ENCODE measurements at places on chromosomes 3 and 15.

- DNase-seq = no peak
These were observed 7.9 kb downstream of the FEM1B start for GRCh38 chr15:68285259-68285980.

DNA sequence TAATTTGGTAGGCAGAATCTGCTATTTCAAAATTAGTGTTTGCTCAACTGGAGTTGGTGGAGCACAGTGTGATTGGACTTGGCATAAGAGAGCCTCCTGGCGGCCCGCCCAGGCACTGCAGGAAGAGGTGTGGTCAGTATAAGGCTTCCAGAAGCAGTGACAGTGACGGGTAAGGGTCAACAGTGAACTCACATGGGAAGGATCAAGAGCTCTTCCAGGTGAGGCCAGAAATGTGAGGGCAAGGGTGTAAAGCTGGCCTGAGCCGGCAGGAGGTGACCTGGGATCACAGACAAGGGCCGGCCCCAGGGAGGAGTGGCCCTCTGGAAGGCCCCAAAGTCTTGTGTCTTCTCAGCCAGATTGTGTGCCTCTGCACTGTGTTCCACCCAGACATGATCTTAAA lies 93.2 kb upstream of the RNF7 start:
- DNase-seq = no peak

- DNase-seq = no peak
These were observed 21.8 kb downstream of the MGLL start for GRCh38 chr3:127800508-127800907.

GRCh38 chr3:45182915-45183871 lies 37.0 kb upstream of the CDCP1 start:
- no peak for DNase-seq

GRCh38 chr3:53803124-53803815 lies 42.9 kb downstream of the CHDH start:
- DNase-seq = no peak

DNA sequence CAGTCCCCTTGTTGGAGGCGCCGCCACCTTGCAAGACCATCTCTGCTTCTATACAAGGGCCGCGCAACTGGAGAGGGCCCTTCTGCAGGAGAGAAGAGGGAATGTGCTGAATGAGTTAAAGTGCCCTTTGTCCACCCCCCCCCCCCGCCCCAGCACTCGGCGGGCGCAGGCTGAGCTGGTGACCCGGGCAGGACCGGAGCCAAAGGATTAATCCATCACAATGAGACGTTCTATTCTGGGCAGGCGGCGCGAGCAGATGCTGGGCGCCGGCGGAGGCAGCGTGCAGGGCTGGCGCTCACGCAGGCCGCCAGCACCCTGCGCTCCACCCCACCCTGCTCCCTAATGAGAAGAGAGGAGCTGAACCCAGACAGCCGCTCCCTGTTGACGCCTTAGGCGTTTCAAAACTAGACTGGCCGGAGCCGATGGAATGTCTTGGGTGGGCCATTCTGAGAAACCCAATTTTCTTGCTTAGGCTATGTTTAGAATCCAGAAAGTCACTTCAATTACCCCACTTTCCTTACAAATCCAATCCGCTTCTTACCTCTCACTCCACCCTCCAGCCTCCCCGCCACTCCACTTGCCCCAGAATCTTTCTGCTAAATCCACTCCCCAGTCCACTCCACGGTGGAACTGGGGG lies 32.9 kb downstream of the GJD2 start:
- peak; percentile 3 for DNase-seq

GRCh38 chr15:43799209-43799944 lies 643 bp downstream of the SERINC4 start:
- DNase-seq = no peak

GRCh38 chr15:41861736-41862356 lies 23.2 kb downstream of the PLA2G4B start:
- DNase-seq = no peak

DNA sequence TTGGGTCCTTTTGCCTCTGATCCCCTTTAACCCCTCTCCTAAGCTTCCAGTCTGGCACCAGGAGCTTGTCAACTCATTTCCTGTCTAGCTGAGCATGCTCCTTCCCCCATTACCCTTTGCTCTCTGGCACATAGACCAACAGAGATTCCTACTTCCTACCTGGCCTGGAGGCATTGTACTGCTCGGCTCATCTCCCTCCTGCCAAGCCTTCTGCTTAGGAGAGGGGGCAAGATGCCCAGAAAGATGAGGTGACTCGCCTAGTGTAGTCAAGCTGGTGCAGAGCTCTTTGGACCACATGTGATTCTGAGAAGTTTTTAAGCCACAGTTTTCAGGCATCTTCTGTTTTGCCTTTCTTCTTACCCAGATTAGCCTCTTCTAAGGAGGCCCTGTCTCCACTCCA lies 95.4 kb downstream of the ZNF621 start:
- DNase-seq = no peak

GRCh38 chr3:29486096-29486495 lies 205.2 kb downstream of the RBMS3 start:
- peak; percentile 15 for DNase-seq

DNA sequence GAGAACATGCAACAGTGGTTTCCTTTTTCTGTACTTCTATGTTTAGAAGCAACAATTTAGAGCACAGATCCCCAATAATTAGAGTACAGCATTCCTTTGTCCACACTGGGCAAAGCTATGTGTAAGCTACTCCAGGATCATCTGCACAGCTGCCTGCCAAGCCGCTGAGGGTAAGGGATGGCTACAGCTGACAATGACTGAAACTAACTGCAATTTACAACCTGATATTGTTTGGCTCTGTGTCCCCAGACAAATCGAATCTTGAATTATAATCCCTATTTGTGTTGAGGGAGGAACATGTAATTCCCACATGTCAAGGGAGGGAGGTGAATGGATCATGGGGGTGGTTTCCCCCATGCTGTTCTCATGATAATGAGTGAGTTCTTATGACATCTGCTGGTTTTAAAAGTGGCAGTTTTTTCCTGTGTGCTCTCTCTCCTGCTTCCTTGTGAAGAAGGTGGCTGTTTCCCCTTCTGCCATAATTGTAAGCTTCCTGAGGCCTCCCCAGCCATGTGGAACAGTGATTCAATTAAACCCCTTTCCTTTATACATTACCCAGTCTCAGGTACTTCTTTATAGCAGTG lies 54.8 kb upstream of the TNFSF10 start:
- DNase-seq = no peak

- DNase-seq = no peak
These were observed 10.3 kb downstream of the EID1 start for GRCh38 chr15:48888191-48888590.

GRCh38 chr3:59731943-59732342 lies 682.1 kb upstream of the CFAP20DC start:
- DNase-seq = no peak

DNA sequence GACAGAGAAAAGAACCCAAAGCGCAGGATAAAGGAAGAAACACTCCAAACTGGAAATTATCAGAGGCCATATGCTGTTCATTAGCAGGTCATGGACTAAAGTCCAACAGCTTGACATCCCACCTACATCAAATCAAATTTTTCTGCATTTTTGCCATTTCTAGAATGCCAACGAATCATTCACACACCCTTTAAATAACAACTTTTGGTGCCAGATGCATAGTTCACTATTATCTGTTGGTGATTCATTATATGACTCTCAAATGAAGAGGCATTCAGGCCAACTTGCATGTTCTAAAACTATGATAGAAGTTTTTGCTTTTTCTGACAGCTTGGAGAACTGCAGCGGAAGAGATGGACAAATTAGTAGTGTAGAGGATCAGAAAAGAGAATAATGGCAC lies 529.8 kb upstream of the NAALADL2 start:
- DNase-seq = no peak

GRCh38 chr3:187976365-187976900 lies 177.5 kb upstream of the LPP start:
- DNase-seq = no peak

DNA sequence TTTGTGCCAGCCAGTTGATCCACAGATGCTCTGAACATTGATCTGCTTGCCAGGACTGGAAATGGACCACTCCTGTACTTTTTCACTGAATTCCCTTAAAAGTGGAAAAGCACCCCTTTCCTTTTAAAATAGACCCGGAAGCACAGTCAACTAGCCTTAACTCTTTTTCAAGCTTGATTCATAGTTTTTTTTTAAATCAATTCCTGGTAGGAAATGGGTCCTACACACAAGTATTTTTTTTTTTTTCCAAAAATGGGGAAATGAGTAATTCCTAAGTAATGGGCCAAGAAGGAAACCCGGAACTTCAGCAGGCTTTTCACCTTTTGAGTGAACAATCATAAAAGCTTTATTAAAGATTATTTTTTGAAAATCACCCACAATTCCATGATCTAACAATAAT lies 234.4 kb upstream of the ADAMTS9 start:
- no peak for DNase-seq

GRCh38 chr3:119639494-119640350 lies 20.7 kb downstream of the POPDC2 start:
- DNase-seq = no peak

DNA sequence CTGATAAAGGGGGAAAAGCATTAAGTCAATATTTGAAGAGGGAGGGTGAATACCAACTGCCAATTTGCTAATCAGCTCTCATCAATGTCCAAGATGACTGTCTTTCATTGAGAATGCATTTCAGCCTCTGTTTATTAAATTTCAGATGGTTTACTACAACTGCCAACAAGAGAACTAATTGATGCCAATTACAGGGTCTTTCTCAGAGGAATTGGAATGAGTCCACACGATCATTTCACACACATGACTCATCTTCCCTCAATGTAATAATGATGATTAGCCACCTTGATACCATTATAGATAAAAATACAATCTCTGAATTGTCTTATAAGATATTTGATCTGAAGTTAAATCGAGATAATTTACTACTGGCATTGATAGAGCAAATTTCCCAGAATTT lies 1274.4 kb downstream of the ROBO2 start:
- no peak for DNase-seq

DNA sequence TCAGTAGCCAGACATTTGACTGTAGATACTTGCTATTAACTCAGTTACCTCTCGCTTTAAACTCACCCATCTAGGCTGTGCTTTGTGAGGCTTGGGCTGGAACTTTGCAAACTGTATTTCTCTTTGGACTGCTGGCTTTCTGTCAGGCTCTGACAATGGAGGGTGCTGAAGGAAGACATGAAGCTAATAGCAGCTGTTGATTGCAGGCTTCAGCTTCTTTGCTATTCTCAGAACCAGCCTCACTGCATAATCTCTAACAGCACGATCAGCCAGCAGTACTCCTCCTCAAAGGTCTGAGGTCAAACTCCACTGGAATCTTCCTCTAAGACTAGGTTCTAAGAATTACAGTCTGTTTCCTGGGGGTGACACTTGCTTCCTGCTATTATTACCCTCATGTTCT lies 295.6 kb downstream of the ZBBX start:
- no peak for DNase-seq

DNA sequence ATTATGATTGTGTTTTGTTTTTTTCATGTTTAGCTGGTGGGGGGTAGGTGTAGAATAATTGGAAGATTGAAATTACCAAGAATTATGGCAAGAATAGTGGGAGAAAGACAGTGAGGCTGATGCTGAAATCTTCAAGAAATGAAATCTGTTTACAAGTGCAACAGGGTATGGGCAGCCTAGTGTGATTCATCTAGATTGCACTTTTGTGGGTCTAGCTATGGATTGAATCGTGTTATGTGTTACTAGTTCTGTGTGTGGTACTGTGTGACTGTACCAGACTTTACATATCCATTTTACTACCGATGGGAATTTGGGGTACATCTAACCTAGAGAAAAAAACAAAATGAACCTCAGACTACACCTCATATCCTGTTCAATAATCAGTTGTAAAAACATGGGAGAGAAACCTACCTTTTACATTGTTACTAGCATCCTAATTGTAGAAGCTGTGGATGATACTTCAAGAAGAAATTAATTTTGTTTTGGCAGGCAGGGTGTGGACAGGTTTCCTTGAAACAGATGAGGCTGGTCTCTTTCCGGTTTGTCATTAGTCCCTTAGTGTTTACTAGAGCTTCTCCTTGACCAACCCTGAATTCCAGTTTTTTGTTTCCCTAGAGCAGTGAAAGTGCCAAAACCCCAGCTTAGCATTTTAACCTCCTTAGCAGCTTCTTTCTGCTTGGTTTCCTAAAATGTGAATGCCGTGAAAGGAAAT lies 47.9 kb downstream of the OPA1 start:
- no peak for DNase-seq

DNA sequence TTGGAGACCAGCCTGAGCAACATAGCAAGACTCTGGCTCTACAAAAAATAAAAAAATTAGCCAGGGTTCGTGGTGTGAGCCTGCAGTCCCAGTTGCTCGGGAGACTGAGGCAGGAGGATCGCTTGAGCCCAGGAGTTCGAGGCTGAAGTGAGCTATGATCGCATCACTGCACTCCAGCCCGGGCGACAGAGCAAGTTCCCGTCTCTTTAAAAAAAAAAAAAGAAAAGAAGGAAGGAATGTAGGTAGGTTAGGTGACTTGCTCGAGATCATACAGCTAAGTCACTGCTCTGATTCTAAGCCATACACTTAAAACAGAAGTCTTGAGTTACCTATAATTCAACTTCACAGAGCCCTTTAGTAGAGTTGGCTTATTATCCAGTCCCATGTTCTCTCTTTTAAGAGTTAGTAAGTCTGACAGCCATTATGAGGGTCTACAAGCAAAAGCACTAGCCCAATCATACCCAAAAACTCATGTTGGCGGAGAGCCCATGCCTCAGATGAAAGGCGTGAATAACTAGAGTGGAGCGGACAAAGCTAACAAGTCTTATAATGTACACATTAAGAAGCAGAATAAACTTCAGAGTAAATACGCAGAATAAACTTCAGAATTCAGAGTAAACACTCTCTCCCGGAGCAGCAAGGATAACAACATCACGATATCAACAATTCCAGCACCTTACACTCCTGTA lies 768 bp downstream of the AAGAB start:
- DNase-seq = no peak

- DNase-seq = no peak
These were observed 1.6 kb downstream of the THBS1 start for GRCh38 chr15:39582286-39582976.

DNA sequence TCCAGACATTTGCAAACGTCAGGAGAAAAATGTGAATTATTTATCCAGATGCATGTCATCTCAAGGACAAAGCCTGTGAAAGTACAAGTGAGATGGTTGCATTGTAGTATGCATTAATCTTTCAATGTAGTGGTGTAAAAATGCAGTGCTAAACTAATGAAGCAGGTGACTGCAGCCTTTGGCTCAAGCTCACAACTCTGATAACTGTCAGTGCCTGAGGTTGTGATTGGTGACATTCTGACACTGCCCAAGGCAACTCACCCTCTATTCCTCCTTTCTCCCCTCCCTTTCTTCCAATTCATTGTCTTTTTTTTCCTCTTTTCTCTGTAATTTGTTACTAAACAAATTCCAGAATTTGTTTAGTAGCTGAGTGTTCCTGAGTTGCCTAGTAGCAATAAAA lies 20.0 kb upstream of the TMOD3 start:
- DNase-seq = no peak

DNA sequence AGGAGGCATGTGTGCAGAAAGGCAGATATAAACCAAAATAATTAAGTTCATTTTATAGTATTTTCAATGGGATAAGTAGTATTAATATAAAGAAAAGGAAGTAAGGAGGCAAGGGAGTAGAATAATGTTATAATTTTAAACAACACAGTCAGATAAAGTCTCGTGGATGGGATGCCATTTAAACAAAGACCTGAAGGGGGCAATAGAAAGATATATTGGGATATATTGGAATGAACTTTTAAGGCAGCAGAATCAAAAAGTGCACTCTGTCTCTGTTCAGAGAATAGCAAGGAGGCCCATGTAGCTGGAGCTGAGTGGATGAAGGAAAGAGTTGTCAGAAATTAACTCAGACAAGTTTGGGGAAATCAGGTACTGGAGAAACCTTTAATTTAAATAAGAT lies 158.7 kb downstream of the CGGBP1 start:
- no peak for DNase-seq

All from AG04450 (cell line).